ENCODE measurements at places on chromosomes 16 and 17.

- no peak for DNase-seq
Observed at GRCh38 chr16:48879223-48880122, 269.5 kb upstream of the N4BP1 start.

GRCh38 chr16:69113216-69113615 lies 7.8 kb downstream of the HAS3 start:
- DNase-seq: no peak

DNA sequence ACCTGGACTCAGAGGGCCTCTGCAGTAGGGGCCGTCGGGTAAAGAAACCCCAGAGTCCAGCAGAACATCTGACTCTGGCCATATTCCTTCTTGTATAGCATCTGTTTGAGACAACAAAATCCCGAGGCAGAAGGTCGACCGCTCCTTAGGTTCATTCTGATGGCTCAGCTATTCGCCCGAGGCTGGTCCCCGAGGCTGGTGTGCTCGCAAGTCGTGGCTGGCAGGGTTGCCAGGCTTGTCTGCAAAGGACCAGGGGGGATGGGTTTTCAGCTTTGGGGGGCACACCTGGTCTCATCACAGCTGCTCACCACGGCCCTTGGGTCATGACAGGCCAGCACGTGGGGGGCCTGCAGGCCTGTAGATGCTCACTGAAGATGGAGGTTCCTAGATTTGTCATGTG lies 119.1 kb downstream of the BANP start:
- no peak for DNase-seq

- no peak for DNase-seq
Observed at GRCh38 chr16:56337131-56337857, 88.1 kb downstream of the AMFR start.

DNA sequence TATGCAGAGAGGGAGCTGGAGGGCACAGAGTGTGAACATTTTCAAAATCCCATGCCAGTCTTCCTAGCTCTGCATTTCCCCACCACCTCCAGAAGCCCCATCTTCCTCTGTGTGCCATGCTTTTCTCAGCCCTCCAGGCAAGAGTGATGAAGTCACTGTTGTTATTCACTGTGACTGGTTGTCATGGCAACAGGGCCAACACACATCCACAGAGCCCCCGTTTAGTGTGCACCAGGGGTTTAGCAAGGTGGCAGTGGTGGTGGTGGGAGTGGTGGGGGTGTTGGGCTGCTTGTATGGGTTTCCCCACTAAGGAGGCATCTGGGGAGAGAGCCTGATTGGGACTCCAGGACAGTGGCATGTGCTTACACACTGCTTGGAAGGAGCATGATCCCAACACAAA lies 309.9 kb upstream of the ASIC2 start:
- no peak for DNase-seq

- DNase-seq: no peak
Observed at GRCh38 chr17:55336426-55336825, 71.7 kb downstream of the HLF start.
